CD4-positive, alpha-beta T cell treated with Interleukin-6 for 4 hours (primary cell): ENCODE measurements at places on chromosomes 13 and 19.

- no peak for DNase-seq
Observed at GRCh38 chr19:16043156-16043757, 33.0 kb upstream of the TPM4 start.

DNA sequence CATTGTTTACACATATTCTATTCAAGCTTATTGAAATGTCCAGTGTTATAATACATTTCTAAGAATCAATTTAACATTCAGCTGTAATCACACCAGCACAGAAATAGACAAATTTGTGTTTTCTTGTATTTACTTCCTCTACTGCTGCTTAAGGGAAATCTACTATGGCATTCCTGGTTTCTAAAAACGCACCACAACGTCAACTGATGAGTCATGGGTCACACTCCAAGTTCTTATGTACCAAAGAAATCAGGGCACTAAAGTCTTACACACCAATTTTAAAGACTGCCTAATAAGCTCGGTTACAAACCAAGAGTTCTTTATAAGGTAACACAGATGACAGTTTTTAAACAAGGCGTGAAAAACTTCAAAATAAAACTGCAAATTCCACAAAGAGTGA, 13.2 kb downstream of the LNX2 start:
- DNase-seq, result no peak

- DNase-seq, result no peak
Observed at GRCh38 chr13:65959305-65959704, 1270.8 kb downstream of the PCDH9 start.

DNA sequence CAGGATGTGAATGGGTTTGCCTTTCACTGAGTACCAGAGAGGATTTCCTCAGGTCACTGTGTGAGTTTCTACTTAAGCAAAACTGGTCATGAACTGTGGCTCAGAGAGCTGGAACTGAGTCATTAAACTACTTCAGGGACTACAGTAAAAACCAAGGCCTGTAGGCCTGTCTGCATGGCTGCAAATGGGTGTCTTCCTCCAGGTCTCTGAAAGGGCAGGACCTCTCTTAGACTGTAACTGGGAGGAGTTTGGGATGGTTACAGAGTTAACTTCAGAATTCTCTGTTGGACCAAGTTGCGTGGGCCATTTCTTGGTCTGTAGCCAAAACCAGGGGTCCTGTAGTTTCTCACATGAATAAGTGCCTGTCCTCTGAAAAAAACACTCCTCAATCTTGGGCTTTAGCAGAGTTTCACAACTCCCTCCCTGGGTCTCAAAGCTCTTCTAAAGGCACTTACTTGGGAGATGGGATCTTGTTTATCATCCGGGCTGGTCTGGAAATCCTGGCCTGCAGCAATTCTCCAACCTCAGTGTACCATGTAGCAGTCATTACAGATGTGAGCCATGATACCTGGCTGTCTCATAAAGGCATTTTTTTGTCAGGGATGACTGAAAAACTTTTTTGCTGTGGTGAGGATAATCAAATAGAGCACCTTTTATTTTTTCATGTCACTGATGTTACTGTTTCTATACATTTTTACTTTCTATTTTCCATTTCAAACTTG, 19.7 kb downstream of the ZNF714 start:
- no peak for DNase-seq

DNA sequence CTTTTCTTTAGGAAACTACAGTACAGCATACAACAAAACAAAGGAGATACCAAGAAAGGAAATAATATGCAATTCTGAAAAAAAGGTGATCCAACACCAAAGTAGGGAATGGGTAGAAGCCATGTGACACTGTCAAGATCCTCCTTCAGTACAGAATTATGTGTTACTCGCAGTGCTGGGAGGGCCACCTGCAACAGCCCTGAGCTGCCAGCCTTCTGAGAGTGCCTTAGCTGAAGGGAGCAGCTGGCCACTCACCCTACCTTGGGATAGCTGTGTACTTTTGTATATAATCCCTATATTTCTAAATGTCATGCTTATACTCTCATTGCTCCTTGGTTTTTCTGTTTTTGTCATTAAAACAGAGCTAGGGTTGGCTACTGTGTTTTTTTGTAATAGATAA, 1518.2 kb upstream of the PCDH20 start:
- no peak for DNase-seq

DNA sequence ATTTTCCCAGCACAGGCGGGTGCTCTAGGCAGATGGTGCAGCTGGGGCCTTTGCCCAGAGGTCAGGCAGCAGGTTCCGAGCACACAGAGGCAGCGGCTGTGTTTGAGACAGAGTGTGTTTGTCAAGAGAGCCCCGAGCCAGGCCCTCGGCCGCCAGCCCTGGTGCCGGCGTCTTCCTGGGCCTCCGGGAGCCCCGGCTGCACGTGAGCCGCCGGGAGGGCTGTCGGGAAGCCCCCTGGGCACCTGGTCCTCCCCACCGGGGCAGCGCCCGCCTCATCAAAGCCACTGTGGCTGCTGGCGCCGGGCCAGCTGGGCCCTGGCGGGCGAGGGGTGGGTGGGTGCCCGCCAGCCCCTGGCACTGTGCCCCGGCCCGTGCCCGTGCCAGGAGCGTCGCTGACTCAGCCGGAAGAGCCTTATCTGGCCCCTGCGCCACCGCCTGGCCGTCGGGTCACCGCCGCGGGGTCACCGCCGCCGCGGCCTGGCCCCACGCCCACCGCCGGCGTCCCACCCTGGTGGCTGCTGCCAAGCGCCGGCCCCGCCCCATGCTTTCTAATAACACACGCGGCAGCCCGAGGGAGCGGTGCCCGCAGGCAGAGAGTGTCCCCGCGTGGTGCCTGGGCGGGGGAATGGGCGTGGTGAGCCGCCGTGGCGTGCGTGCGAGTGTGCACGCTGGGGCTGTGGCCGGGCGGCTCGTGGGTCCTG, 14.9 kb downstream of the ARID3A start:
- peak; percentile 84 for DNase-seq

DNA sequence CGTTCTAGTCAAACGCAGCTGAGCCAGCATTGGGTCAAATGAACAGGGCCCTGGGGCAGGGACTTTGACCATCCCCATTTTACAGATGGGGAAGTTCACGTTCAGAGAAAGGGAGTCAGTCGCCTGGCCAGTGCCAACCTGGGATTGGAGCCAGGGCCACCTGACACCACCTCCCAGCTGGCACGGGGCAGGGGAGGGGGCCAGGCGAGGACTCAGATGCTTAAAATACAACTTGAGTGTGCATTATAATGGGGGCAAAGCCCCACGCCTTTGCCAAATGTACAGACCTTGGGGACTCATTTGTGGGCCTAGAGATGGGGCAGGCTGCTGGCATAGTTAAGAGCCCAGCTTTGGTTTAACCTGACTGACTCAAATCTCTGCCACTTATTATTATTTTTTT, 14.6 kb downstream of the PRR12 start:
- no peak for DNase-seq

- DNase-seq, result no peak
Observed at GRCh38 chr13:30113551-30113950, 193.8 kb downstream of the KATNAL1 start.

- DNase-seq, result no peak
Observed at GRCh38 chr13:113742445-113743120, 16.4 kb upstream of the TMEM255B start.

DNA sequence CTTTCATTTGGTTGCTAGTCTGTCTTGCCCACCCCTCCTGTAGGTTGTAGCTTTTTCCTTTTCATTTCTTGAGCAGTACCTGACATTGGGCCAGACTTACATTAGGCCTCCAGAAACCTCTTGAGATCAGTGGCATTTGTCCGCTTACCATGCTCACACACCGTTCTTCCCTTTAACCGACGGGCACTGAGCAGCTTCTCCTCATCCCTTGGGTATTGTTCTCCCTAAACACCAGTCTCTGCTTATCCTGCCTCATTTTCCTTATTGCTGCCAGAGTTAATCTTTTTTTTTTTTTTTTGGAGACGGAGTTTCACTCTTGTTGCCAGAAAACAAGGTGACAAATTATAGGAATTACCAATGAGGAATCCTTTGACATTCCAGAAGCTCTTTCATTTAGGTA, 27.2 kb upstream of the KCTD4 start:
- DNase-seq, result no peak

DNA sequence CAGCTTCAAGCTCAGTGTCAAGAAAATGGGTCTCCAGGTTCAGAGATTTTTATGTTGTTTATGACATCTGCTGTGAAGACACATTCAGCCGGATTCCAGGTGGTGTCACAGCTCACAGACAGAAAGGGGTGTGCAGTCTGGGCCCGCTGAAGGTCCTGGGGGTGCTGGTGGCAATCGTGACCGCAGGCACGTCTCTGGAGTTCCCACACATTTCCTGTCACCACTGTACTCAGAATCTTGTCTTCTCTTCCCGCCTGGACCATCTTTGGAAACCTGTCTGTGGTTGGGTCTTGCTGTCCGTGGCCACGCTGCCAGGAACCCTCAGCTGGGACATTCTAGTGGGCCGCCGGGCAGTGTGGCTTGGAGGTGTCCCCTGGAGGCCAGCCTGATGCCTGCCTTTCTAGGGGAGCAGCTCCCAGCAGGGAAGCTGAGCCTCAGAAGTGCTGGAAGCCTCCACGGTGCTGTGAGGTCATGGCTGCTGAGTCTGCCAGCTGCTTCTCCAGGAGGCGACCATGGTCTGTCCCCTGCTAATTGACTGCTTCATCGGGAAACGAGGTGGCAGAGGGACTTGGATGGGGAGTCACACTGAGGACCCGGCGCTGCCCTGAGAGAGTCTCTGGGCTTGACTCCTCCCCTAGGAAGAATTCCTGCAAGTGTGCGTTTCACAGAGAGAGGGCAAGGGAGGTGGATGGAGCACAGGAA, 3.7 kb downstream of the TEX29 start:
- DNase-seq, result no peak

- no peak for DNase-seq
Observed at GRCh38 chr13:43422116-43422515, 364.7 kb downstream of the ENOX1 start.

GRCh38 chr13:37070145-37070695, 10.7 kb upstream of the SUPT20H start:
- DNase-seq, result no peak

DNA sequence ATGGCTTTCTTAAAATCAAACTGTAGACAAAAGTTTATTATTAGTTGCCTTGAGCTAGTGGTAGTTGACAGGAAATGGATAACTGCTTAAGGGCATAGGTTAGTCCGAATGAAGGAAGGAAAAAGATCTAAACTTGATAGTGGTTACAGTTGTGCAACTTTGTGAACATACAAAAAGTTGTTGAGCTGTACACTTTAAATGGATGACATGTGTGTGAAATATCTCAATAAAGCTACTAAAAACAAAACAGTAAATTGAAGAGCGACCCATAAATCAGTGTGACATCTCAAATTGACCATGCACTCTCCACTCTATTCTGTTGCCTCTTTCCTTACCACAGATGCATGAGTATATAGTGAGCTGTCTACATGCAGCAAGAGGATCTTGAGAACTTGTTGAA, 1757.8 kb downstream of the PCDH9 start:
- no peak for DNase-seq

DNA sequence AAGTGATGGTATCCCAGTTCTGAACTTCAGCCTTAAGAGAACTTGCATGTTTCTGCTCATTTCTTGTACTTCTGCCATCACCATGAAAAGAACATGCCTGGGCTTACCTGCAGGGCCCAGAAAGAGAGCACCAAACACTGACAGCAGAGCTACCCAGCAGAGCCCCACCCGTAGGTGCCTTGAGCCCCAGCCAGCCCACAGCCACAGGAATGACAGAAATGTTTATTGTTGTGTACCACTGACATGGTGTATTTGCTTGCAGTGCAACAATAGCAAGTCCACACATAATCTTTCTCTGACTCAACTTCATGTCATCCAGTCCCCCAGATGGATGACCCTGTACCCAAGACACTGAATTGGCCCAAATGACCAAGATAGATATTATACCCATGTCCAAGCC, 195.2 kb downstream of the TSHZ3 start:
- no peak for DNase-seq

DNA sequence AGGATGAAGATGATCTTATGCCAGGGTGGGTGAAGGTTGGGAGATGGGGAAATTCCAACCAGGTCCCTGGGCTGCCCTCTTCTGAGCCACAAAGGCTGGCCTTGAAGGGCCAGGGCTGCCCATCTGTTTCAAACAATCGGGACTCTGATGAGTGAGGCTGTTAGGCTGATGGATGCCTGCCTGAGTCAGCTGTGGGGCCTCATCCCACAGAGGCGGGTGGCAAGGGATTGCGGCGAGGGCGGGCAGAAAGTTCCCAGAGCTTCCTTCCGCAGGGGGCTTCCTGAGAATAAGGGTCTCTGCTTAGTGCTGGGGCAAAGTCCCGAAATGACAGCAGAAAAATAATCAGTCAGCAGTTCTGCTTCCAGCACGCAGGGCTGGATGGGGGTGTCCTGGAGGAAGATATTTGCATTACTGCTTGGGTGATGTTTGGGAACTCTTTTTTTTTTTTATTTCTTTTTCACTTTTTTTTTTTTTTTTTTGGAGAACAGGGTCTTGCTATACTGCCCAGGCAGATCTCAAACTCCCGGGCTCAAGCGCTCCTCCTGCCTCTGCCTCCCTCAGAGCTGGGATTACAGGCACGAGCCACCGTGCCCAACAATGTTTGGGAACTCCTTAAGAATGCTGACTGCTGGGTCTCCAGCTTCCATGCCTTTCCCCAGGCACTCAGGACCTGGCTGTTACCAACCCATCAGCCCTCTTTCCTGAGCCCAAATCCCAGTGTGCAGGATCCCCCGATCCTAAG, 14.1 kb downstream of the SH3GL1 start:
- no peak for DNase-seq

- DNase-seq, result no peak
Observed at GRCh38 chr13:31588893-31589292, 150.4 kb upstream of the RXFP2 start.

DNA sequence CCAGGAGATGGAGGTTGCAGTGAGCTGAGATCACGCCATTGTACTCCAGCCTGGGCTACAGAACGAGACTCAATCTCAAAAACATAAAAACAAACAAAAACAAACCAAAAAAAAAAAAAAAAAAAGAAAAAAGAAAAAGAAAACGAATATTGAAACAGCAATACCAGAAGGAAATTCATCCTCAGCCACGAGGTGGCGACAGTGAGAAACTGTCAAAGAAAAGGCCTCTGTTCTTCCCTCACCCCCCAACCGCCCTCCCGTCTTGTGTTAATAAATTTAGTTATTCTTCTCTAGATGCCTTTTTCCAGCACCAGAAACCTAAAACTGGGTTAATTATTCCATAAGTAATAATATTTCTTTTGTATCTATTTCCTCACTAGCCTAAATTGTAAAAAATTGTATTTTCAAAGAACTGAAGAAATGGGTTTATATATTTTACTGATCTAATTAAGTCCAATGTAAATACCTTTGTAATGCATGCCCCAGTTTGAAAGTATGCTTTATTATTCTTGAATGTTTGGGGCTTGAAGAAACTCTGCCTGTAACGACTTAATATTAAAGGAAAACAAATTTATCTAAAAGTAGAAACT, 38.6 kb downstream of the LIG4 start:
- peak; percentile 63 for DNase-seq
